ENCODE measurements at places on chromosomes 5 and 9.

DNA sequence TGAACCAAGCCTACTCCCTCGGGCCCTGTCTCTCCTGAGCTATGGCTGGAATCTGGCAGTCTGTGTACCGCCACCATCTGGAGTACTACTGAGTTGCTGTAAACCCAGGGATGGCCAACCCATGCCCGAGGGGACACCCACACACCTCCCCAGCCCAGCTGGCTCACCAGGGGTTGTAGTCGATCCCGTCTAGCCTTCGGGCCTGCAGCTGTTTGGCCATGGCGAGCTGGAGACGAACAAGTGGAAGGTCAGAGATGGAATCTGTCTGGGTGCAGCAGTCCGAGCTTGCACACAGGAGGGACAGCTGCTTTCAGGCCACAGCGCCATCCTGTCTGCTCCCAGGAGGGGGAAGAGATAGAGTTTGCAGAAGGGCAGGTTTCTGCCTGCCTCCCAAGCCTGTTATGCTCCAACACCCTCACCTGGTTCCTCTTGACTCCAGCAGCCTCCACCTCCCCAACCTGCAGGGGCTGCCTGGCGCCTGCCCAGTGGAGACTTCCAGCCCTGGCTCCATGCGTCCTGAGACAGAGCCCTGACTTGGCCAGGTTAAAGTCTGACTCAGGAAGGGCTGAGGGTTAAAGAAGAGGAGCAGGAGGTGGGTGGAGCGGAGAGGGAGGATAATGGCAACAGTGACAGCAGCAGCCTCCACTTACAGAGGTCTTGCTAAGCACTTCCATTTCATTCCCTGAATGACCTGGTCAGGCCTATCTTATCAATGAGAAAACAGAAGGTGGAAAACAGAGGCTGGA is 15.8 kb upstream of the SPOUT1 start:
- DNase-seq, result no peak

DNA sequence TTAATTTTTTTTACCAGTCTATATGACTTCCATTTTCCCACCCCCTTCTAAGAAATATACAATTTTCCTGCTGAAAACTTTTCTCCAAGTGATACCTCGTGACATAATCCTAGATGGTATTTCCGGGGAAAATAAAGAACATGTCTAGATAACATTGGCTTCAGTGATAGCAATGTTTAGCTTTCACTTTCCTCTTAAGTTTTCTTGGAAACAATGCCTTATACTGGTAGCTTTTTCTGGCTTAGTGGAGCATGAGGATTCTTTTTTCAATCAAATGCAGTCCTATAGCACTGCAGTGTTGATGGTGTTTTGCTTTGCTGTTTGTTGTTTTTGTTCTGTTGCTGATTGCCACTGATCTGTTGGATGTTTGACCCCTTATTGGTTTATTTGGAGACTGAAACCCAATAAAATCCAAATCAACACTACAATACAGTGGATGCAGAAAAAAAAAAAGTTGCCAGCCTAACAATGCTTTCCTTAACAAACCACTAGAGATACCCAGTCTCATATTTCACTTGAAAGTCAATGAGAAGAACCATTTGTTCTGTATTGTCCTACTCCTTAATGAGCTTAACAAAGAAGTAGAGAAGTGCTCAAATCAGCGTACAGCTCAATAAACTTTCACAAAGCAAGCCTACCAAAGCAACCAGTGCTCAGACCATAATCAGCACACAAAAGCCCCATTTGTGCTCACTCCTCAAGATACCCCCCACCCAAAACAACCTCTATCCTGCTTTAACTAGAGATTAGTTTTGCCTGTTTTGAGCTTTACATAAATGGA is 74.2 kb upstream of the GRAMD2B start:
- no peak for DNase-seq

DNA sequence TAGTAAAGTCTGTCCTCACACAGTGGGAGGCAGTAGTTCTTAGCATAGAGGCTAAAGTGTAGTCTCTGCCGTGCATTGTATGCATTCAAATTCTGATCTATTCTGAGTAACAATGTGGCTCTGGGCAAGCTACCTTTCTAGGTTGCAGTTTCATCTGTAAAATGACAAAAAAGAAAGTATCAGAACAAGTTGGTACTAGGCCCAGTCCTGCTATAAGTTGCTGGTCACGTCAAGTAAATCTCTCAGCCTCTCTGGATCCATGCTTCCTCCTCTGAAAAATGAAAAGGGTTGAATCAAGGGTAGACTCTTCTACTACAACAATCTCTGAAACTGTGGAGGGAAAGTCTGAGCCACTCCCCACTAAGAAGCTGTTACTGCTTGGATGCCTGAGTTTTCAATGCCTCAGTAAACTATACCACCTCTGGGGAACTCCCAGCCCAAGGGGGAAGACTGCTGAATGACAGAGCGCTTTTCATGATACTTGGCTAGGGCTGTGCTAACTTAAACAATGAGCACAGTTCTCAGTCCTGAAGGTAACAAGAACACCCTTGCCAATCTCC is 34.5 kb upstream of the SPARC start:
- DNase-seq, result no peak

GRCh38 chr5:157827423-157827822 is 31.5 kb downstream of the CLINT1 start:
- no peak for DNase-seq

GRCh38 chr9:13100914-13101572 is 178.4 kb downstream of the MPDZ start:
- no peak for DNase-seq

DNA sequence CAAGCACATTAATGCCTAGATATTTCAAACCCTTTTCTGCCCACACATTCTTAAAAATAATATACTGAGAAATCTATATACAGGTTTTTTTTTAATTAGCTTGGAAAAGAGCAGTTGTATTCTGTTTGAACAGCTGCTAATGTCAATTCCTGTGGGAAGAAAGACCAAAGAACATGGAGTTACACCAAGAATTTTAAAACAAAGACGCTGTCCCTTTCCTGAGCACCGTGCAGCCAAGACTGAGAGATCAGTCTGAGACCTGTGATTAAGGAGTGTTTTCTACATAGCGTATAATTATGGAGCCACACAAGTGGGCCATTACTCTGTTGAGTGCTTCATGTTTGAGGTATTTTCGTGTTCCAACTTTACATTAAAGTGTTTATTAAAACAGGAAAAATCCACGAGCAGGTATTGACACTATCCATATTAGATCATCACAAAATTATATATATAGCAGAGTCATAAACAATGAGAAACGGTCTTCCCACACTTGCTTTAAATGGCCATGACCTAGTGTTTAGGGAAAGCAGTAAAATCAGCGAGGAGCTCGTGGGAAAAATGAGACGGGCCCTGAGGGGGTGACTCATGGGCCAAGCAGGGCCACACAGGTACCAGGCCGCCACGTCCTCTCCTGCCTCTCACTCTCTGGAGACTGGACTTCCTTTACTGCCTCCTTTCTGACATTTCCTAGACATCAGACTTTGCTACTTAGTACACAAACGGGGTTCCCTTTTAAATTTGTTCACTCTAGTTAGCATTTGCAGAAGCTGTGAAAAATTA is 153.1 kb upstream of the OTULINL start:
- DNase-seq, result no peak

DNA sequence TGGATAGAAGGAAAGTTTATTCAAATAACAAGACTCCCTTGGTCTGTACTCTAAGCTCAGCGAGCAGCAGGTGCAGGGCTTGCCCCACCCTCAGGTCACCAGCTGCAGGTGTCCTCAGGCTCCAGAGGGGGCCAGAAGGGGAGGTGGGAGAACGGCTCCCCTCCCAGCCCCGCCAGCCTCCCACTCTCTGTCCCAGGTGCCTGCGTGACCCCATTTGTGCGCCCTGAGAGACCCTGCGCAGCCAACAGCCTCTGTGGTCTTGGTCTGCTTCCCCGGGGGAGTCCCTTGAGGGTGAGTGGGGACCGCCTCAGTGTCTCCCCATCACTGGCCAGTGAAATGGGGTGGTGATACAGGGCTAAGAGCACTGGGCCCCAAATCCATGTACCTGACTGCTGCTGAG is 62.3 kb upstream of the STXBP1 start:
- no peak for DNase-seq

DNA sequence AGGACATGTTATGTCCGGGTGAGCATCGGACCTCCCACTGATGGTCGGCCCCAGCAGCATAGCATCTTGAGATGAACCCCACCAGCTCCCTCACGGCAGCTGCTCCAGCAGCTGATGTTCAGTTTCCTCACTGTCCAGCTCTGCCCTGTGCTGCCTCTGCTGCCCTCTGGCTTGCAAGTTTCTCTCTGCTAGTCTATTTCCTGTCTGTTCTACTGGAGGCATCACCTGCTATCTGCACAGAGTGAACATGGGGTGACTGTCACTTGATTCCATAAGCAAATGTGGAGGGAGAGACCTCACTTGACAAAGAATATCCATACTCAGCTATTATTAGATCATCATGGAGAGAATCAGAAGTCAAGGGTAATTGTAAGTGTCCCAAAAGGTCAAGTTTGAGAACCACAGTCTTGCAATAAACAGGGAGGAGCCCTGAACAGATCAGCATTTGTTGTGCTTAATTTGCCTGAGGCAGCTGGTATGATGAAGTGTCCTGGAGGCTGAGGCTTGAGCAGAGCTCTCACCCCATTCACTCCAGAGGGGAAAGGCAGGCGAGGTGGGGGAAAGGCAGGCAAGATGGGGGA is 702.8 kb downstream of the SEMA5A start:
- no peak for DNase-seq

GRCh38 chr5:107058803-107059202 is 611.9 kb downstream of the EFNA5 start:
- no peak for DNase-seq

DNA sequence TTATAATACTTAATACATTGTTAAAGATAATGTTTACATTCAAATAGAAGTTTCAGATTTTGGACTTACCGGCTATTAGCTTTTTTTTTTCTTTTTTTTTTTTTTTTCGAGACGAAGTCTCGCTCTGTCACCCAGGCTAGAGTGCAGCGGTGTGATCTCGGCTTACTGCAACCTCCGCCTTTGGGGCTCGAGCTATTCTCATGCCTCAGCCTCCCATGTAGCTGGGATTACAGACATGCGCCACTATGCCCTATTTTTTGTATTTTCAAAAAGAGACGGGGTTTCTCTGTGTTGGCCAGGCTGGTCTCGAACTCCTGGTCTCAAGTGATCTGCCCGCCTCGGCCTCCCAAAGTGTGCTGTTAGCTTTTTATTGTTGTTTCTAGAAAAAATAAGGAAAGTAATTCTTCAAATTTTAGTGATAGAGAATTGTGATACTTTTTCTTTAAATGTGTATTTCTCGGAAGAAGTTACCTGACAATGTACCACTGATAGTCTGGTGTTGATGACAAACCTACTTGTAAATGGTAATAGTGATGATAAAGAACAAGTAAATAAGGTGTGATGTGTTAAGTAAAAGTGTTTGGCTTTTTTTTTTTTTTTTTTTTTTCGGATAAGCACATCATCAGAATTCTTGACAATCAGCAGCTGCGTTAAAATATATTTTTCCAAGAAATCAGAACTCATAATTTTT is 2.7 kb downstream of the CDC42SE2 start:
- DNase-seq, result no peak

GRCh38 chr9:75462866-75463265 is 374.6 kb downstream of the OSTF1 start:
- DNase-seq, result no peak

- no peak for DNase-seq
These were observed 360.9 kb upstream of the DAP start for GRCh38 chr5:11121885-11122284.
